Inflammatory macrophage treated with lipopolysaccharide for 4 hours (primary cell): ENCODE measurements at places on chromosomes 6 and 20.

GRCh38 chr20:1893721-1894470, 1.3 kb upstream of the SIRPA start:
- DNase-seq, result peak; percentile 87

DNA sequence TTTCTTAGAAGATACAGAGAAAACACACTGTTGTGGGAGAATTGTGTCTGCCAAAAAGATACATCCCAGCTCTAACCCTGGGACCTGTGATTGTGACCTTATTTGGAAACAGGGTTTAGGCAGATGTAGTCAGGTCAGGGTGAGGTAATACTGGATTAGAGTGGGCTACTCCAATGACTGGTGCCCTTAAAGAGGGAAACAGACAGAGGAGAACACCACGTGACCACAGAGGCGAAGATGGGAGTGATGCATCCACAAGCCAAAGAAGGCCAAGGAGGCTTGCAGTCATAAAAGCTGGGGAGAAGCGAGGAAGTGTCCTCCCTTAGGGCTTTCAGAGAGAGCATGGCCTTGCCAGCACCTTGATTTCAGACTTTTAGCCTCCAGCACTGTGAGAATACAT, 35.6 kb downstream of the SLC52A3 start:
- DNase-seq, result no peak

DNA sequence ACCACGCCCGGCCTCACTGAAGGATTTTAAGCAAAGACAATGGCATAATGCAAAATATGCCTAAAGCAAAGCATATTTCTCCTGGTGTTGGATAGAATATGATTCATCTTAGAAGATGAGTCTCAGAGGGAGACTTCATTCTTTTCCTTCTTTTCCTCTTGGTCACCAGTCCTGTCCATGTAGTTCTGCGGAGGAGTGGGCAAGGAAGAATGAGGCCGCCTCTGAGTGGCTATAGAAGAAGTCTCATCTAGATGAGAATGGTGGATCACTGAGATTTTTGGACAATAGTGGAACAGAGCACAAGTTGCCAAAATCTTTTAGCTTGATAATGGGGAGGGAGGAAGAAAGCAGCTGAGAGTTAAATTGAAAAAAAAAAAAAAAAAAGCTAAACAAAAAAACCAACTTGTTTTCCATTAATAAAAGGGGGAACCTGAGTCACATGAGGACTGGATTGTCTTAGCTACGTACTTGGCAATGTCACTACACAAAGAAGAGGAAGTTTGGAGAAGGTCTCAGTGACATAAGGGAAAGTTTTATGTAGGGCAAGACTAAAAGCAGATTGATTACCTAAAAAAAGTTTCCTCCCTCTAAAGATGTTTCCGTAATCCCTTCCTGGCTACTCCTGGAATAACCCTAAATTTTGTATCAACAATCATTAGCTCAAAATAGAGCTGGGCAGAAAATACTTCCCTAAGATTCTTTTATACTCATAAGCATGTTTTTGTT, 6.0 kb downstream of the CD83 start:
- DNase-seq, result peak; percentile 97

DNA sequence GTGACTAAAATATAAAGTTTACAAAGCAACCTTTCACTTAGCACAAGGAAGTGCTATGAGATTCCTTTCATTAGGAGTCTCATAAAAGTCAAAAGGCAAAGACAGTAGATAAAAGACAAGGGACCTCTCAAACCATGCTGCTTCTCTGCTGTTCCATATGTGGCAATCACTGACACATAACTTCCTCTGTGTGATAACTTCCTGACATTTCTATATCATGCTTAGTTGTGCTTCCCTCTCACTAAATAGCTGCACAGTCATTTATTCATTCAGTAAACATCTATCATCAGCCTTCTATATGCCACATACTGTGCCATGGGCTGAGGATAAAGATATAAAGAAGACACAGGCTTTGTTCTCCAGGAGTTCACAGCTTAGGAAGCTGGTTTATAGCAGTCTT, 214.8 kb upstream of the GRIK2 start:
- no peak for DNase-seq

GRCh38 chr6:69090132-69090531, 455.1 kb downstream of the ADGRB3 start:
- DNase-seq, result no peak

GRCh38 chr20:25376886-25377285, 13.7 kb downstream of the ABHD12 start:
- no peak for DNase-seq
